ENCODE measurements at places on chromosomes 7 and 10.

DNA sequence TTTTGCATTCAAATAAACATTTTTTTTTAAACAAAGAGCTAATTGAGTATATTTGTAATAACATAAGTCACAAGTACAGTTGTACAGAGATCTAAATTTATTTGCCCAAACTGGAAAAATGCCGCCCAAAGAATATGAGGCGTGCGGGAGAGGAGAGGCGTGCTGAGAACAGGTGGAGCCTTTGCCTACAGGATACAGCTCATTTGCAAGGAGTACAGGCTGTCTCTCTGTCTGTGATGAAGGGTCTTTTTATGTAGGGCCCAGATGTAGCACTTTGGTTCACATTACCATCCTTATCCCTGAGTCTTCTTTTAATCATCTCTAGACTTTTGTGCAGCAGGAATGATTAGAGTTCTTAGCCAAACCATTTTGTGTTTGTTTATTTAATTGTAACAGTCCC is 58.2 kb downstream of the POU6F2 start:
- no peak for DNase-seq

DNA sequence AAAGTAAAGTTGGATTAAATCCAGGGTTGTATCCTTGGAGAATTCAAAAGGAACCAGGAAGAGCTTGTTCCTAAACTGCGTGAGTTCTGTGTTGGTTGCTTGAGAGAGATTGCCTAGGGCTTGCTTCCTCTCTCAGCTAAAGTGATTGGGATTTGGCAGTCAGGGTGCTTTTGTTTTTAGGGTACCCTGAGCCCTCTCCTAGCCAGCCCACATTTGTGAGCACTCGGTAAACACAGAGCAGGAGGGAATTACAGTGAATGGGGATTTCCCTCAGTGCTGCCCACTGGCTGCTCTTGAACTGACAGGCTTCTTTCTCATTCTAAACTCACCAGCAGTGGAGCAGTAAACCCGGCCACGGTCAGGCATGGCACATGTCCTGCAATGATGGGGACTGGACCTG is 146.9 kb downstream of the TPST1 start:
- no peak for DNase-seq

GRCh38 chr7:1238931-1239802 is 6.5 kb downstream of the UNCX start:
- no peak for DNase-seq

DNA sequence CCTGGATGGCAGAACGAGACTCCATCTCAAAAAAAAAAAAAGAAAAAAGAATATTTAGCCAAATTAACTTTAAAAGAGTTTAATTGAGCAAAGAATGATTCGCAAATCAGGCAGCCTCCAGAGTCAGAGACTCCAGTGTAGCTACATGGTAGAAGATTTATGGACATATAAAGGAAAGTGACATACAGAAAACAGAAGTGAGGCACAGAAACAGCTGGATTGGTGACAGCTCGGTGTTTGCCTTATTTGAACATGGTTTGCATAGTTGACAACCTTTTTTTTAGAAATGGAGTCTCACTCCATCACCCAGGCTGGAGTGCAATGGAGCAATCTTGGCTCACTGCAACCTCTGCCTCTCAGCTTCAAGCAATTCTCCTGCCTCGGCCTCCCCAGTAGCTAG is 35.2 kb upstream of the TNS3 start:
- DNase-seq: no peak

- no peak for DNase-seq
Measured at GRCh38 chr7:22066522-22066921, 120.8 kb upstream of the CDCA7L start.

GRCh38 chr10:131435760-131436457 is 124.4 kb upstream of the TCERG1L start:
- DNase-seq: no peak

DNA sequence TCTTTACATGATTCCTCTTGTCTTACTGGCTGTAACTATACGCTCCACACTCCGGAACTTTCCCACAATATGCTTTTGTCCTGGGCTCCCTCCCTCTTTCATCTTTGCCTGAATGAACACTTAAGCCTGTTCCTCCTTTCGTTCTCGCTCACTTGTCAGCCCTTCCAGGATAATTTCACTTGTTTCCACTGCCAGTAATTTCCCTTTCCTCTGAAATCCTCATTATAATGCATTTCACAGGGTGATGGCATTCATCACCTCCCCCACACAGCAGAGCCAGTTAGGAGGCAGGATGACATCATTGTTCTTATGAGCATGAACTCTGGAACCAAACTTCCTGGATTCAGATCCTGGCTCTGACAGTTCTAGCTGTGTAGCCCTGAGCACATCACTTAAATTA is 372.6 kb downstream of the GPR158 start:
- no peak for DNase-seq

GRCh38 chr10:118271671-118272070 is 70.5 kb downstream of the FAM204A start:
- no peak for DNase-seq

DNA sequence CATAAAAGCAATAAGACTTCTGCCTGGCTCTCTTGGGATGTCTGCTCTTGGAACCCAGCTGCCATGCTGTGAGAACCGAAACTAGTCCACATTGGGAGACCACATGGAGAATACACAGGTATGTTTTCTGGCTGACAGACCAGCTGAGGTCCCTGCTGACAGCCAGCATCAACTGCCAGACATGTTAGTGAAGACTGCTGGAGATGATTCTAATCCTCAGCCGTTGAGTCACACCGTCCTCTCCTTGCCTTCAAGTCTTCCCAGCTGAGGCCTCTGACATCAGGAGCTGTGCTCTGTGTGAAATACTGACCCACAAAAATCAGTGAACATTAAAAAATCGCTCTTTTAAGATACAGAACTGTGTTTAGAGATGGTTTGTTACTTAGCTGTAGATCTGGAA is 36.9 kb upstream of the AGR2 start:
- no peak for DNase-seq

GRCh38 chr10:52740913-52741675 is 31.5 kb downstream of the MBL2 start:
- DNase-seq: no peak

DNA sequence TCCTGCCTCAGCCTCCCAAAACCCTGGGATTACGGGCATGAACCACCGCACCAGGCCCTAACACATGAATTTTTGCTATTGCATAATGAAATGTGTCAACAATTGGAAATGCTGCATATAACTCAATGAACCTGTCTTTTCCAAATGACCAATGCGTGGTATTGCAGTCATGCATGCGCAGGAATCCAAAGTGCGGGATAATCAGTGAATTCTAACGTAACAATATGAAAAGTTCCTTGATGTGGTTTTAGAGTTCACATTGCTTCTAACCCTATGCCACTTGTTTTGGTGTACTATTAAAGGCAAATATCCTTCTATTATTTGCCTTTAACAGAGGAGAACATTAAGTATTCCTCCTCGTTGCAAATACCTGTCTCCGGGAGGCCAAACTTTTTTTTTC is 10.5 kb downstream of the TDRD1 start:
- DNase-seq: no peak

GRCh38 chr10:55500931-55501559 is 700.0 kb upstream of the PCDH15 start:
- no peak for DNase-seq
